Stimulated activated CD8-positive, alpha-beta memory T cell treated with anti-CD3 and anti-CD28 coated beads, Interleukin-4, amount 100 ng/mL, for 48 hours (primary cell): ENCODE measurements at places on chromosomes 13 and 19.

DNA sequence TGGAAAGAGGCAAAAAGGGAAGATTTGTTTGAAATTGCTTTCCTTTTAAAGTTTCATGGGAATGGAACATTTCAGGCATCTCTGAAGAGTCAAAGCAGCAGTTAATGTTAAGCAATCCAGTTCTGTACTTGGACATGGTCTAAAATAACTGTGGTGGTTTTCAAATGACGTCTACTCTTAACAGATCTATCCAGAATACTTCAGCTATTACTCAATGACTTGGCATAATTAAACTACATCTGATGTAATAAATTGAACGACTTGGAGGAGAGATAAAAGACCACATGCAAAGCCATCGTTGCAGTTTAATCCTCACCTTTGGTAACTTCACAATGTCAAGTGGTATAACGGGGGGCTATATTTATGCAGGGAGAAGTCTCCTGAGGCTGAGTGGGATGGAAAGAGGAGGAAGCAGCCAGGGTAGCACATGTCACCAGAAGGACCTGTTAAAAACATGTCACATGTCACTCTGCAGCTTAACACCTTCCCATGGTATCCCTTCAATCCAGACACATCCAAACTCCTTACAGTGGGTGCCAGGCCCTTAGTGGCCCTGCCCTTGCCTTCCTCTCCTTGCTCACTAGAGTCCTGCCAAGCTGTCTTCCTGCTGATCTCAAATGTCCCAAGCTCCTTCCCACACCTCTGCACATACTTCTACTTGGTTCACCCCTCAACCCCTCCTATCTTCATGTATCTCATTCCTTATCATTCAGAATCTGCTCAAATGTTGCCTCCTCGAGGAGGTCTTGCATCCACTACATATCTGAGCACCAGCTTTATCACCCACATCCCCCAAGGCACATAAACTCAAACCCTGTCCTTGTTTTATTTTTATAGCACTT lies 327.8 kb downstream of the SUCLA2 start:
- DNase-seq, result no peak

- peak; percentile 55 for DNase-seq
Measured at GRCh38 chr13:48595431-48596429, 58.0 kb upstream of the CYSLTR2 start.

GRCh38 chr19:42276284-42276683 lies 7.2 kb downstream of the CIC start:
- DNase-seq, result no peak

- no peak for DNase-seq
Measured at GRCh38 chr13:73220966-73221720, 162.3 kb downstream of the KLF5 start.

DNA sequence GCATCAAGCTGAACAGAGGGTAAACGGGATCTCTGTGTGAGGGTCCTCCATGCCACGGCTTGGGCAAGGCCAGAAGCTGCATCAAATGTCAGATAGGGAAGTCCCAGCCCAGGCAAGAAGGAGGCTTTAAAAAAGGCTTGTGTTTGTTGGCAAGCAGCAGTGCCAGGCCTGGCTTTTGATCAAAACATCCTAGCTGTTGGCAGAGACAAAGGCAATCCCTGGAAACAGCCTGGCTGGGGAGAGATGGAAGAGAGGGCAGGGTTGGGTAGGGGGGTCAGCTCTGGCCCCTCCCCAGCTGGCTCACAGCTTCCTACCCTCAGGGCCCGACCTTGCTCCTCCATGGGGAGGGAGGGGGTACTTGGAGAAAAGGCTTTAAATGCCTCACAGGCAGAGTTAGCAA lies 61.8 kb upstream of the KCTD15 start:
- no peak for DNase-seq

GRCh38 chr13:66751691-66752090 lies 478.4 kb downstream of the PCDH9 start:
- no peak for DNase-seq

- no peak for DNase-seq
Measured at GRCh38 chr13:48120241-48120640, 25.3 kb upstream of the MED4 start.
